ENCODE measurements at places on chromosomes 12 and 14.

DNA sequence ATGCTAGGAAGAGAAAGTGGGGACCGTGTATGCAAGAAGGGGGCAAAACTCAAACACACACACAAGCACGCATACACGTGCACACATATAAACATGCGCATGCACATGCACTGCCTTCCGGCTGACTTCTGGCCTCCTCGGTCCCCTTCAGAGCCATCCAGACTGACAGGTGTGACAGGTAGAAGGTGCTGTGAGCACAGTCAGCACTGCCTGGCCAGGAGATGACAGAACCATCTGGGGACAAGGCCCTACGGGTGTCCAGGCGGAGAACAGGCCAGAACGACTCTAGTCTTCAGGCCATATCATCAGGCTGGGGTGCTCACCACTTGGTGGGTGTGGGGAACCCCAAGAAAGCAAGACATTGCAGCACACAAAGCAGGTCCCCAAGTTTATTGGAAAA is 7.3 kb downstream of the KRT83 start:
- no peak for DNase-seq

GRCh38 chr12:52335598-52336262 is 14.5 kb upstream of the KRT83 start:
- no peak for DNase-seq

GRCh38 chr12:52838609-52839435 is 4.7 kb upstream of the KRT79 start:
- DNase-seq, result no peak

DNA sequence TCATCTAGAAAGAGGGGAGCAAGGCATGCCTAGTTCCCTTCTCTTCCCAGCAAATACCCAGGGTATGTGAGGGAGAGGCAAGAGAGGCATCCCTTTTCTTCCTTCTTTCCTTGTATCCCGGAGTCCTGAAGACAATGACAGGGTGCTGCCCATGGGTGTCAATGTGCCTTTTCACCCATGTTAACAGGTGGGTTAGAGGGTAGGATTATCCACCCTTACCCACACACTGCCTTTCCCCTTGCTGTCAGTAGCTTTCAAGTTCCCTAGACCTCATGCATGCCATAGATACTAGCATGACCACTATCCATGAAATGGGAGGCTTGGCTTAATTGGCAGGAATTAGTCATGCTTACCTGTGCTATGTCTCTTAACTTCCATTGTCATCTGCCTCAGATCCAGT is 36.3 kb upstream of the PCNX1 start:
- no peak for DNase-seq

- no peak for DNase-seq
Measured at GRCh38 chr12:52267699-52268098, 6.7 kb upstream of the KRT86 start.

DNA sequence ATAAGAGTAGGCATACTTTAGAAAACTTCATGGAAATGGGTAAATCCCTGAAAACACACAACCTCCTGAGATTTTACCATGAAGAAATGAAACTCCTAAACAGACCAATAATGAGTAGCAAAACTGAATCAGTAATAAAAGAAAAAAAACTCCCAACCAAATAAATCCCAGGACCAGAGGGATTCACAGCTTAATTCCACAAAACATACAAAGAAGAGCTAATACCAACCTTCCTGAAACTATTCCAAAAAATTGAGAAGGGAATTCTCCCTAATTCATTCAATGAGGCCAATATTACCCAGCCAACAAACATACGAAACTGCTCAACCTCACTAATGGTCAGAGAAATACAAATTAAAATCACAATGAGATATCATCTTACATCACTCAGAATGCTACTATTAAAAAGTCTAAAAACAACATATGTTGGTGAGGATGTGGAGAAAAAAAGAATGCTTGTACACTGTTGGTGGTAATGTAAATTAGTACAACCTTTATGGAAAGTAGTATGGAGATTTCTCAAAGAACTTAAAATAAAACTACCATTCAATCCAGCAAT is 97.3 kb upstream of the ST8SIA1 start:
- no peak for DNase-seq

Data from hypothalamus (tissue), 51 donors.